Stimulated activated CD4-positive, alpha-beta T cell treated with anti-CD3 and anti-CD28 coated beads, Interleukin-15, amount 100 ng/mL, for 1 hour (primary cell): ENCODE measurements at places on chromosomes 5 and 9.

- no peak for DNase-seq
Observed at GRCh38 chr5:110116539-110116938, 426.8 kb downstream of the MAN2A1 start.

GRCh38 chr9:1236061-1236460 is 185.9 kb downstream of the DMRT2 start:
- no peak for DNase-seq

DNA sequence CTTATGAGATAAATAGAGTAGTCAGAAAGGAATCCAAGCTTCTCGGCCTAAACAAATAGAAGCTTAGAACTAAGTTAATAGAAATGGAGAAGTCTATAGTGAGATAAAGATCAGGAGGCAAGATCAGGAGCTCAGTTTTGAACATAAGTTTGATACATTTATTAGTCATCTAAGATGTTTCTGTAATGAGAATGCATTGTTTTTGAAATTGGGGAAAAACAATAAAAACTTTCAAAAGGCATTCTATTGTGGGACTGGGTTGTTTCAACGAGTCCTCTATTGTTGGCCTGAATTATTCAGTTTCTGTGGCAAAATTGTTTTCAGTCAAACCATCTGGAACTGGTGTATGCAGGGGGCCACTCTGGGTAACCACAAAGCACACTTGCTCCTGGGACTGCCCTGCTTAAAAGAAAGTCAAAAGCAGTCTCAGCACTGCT is 181.0 kb upstream of the CLINT1 start:
- DNase-seq, result no peak

DNA sequence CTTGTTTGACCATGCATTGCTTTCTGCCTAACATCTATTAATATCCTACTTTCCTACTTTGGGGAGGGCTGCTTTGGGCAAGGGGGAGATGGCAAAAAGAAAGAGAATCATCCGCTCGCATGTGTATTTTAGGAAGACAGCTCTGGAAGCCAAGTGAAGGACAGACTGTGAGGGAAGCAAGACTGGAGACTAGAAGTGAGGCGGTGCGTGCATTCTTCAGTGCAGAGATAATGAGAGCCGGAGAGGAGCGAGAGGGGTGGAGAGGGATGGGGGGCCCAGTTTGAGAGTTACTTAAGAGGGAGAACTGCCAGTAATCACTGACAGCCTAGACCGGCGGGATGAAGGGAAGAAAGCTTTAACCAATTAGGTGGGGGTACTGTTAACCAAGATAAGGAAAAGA is 151.7 kb upstream of the RAPGEF1 start:
- no peak for DNase-seq

DNA sequence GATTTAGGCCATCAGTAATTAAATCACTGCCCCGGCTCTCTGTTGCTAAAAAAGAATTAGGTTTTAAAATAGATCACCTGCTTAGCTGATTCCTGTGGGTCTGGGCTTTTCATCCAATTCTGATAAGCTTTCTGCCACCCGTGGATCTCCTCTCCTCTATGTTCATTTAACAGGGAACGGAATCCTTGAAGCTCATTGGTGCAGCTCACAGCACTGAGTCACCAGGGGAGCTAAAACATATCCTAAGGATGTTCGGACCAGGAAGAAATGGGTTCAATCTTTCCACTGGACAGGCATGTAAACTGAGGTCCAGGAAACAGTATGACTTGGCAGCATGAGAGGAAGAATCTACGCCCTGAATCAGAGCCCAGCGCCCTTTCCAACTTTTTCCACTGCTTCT is 267.1 kb upstream of the GRIA1 start:
- no peak for DNase-seq

- no peak for DNase-seq
Observed at GRCh38 chr9:36820392-36820861, 213.6 kb downstream of the PAX5 start.

DNA sequence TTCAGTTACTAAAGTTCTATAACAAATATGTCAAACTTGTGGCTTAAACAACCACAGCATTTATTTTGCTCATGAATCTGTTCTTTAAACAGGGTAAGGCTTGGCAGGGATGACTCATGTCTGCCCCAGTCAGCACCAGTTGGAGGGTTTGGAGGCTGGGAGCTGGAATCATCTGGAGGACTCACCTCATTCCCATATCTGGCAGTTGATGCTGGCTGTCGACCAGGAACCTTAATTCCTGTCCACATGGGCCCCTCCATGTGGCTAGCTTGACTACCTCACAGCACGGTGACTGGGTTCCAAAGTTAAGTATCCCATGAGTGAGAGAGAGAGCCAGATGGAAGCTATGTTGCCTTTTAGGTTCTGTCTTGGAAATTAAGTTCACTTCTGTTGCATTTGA is 13.8 kb upstream of the CCL28 start:
- DNase-seq, result no peak

- DNase-seq, result no peak
Observed at GRCh38 chr9:115395511-115396021, 277.6 kb upstream of the TNC start.

DNA sequence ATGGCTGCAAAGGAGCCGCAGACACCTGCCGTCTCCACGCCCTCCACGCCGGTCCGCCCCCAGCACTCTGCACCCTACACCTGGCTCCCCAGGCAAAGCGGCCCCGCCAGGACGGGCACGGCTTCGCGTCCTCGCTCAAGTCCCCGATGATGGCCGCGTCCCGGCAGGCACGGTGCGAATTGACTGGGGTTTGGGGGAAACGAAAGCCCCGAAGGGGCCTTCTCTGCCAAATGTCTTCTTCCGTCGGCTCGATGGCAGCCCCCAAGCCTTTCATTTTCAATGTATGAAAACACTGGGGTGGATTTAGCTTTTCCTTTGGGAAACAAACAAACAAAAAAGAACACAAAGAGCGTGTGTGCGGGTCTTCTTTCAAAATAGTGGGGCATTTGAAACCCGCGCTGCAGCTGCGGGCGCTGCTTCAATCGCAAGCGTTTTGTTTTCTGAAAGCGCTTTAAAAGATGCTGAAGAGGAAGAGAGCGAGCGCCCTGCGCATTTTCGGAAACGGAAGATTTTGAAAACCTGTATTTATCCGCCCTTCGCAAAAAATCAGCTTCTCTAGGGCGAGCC is 160.0 kb downstream of the RMI1 start:
- DNase-seq, result no peak

- DNase-seq, result no peak
Observed at GRCh38 chr5:72438141-72438540, 69.1 kb downstream of the ZNF366 start.

DNA sequence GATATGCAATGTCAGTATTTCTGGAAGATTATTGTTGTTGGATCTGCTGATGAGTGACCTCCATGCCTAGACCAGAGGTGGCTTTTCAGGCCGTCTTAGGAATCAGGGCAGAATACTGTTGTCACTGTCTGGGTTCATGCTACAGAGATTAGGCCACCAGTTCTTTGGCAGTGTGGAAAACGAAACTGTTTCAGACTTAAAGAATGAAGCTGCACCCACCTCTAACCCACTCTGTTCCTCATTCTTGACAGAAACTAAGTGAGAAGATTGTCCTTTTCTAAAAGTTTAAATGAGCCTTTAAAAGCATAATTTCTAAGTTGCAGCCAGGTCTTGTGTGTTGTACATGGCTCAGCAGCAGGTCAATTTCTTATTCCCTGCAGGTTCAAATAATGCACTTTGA is 444.3 kb downstream of the ENC1 start:
- DNase-seq, result no peak

DNA sequence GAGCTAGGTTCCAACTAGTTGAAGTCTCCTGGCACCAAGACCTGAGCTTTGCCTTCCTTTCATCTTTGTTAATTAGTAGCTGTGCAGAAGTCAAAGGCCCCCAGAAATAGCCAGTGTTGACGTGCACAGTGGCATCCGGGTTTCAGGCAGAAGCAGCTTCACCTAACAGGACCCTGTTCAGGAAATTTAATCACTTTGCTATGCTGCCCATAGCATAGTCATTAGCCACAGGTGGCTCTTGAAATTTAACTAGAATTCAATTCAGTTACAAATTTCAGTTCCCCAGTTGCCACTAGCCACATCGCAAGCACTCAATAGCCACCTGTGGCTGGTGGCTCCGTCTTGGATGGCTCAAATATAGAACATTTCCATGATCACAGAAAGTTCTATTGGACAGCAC is 179.1 kb downstream of the GOLPH3 start:
- no peak for DNase-seq

DNA sequence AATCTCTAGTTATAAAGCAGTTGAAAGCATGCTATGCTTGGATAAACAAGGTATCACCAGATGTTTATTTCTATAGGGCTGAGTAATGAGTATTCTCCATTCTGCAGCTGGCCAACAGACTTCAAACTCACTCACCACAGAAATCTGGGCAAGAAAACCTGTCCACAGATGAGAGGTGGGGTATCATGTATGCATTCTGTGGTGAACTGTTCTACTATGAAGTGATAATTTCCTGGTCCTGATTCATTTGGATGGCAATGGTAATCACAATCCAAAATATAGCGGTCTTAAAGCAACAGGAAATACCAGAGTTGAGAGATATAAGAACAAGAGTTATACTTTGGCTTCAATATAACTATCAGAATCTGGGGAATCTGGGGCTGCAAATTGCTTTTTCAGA is 65.9 kb upstream of the EFNA5 start:
- no peak for DNase-seq

- DNase-seq, result no peak
Observed at GRCh38 chr5:56088967-56089829, 94.4 kb upstream of the IL6ST start.

- no peak for DNase-seq
Observed at GRCh38 chr5:66912787-66913186, 283.8 kb downstream of the CD180 start.

DNA sequence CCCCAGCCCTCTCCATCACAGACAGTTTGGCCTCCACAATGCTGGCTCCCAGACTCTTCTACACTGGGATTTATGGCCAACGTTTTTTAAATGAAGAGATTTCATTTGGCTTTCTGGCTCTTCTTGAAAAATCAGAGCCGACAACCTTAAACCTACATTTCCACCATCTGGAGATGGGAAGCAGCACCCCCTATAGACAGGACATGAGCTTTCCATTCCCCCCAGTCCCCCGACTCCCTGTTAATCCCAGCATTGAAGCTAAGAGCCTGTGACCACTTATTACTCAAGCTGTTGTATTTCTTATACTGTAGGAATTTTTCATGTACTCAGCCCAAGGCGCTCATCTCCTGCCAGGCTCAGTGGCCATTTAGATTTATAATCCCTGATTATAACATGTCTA is 34.0 kb upstream of the AFAP1L1 start:
- DNase-seq, result no peak

DNA sequence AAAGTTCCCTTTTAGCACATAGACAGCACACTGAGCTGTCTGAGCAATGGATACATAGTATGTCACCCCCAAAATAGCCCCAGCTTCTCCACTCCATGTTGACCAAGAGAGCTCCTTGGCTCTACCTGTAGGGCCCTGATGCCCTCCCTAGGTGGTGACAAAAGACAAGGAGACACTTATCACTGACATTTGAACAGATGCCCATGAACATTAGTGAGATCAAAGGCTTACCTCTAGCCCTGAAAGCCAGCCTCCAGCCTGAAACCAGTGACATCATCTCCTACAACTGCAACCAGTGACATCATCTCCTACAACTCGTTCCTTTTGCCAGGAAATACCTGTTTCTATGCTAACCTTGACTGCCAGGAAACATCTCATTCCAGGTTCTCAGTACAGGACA is 122.7 kb downstream of the FSTL4 start:
- no peak for DNase-seq

- DNase-seq, result no peak
Observed at GRCh38 chr5:138466125-138466899, 1.0 kb downstream of the EGR1 start.

DNA sequence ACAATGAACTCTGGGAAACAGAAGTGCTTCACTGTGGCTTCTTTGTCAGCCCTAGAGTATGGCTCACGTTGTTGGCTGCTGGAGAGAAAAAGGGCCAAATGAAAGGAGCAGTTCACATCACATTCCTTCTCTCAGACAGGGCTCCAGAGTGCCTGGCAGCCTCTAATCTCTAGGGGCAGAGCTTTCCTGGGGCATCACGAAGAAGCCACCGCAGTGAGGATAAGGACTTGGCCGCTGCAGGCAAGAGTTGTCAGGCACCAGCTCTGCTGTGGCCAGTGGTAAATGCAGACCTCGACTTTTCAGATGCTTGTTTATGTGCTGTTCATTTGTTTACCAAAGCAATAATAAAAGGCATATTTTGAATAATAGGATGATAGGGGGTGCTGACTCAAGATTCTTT is 227.2 kb downstream of the ICE1 start:
- DNase-seq, result no peak

DNA sequence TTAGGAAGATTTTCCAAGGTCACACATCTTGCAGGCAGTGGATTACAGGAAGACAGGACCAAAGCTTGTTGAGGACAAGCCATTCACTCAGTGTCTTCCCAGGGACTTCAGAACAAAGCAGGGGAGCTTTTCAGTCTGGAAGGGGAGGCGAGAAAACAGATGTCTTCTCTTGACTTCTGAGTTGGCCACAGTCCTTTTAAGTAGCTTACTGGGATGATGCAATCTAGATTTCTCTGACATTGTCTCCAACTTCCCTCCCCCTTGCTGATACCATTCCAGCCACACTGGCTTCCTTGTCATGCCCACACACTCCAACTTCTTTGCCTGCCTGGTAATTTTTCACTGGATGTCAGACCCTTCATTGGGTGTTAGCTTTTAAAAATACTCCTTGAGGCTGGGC is 174.2 kb upstream of the TBC1D2 start:
- no peak for DNase-seq

DNA sequence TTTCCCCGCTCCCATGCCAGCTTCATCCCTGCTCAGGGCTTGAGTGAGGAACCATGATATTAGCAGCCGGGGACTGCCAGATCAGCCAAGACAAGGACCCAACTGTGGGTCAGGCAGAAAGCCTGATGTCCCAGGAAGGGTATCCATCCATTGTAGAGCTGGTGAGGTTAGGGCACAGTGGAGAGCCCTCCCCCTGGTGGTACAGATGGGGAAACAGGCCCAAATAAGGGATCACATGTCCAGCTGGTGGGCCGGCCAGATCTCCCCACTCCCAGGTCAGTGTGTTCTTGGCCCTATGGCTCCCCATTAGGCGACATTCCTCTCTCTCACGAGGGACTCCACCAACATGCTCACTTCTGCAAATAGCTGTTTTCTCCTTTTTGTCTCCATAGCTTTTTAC is 9.0 kb downstream of the CDX1 start:
- no peak for DNase-seq

DNA sequence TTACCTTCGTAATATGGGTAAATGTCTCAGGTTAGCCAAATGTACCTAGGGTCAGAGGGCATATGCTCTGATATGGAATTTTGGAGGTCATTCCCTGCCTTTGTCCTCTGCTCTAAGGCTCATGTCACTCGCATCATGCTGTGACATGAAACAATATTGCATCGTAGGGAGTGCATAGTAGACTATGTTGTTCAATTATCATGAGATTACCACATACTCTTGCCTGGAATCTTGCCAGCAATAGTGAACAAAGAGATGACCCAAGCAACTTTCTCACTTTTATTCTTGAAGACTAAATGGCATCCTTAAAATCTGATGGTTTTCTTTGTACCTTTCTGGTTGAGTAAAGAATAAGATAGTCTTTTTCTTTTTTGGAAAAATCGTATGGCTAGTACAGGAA is 27.6 kb downstream of the ZNF462 start:
- no peak for DNase-seq
